ENCODE measurements at places on chromosomes 7 and 10.

GRCh38 chr7:39952374-39952773 lies 2.3 kb downstream of the CDK13 start:
- DNase-seq = no peak

DNA sequence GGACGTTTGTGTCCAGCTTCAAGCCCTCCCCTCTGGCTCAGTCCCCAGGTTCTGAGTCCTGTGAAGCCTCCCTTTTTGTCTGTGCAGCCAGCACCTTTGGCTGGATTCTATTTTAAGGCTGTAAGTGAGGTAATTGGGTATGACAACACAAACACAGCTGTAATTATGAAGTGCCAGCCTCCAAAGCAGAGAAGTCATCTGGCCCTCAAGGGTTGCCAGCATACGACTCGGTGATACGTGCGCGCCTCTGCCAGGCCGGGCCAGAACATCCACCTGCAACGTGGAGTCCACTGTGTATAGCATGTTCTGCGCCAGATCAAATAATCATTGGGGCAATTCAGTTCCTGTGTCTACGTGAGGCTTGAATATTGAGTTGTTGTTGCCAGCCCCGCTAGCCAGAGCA lies 6.7 kb upstream of the FAM180A start:
- DNase-seq = no peak

DNA sequence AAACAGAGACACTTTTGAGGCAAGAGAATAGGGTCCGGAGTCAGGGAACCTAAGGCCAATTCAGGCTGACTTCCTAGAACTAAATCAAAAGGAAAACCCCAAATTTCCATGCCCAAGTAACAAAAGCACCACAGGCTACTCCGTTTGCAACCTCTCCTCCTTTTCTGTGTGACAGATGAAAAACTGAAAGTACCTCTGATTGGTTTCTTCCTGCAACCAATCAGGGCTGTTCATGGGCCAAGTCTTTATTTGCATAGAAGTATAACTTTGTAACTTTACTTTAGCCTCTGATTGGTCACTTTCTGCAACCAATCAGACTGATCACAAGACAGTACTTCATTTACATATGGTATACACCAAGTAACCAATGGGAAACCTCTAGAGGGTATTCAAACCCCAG lies 239.9 kb upstream of the KCND2 start:
- DNase-seq = no peak

DNA sequence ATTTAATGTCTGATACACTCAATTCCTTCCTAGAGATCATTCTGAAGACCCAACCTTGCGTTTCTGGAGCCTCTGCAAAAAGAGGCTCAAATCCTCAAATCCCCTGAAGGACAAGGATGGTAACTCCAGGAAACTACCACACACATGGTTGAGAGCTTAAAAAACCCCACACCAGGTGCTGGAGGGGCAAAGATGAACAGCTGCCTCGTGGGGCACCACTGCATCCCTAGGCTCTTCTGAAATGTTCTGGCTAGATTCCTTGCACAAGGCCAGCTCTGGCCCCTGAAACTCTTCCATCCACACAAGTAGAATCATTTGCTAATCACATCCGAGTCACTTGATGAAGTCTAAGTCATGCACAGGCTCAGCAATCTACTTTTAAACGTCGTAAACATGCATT lies 286.6 kb downstream of the ELMO1 start:
- DNase-seq = no peak

- DNase-seq = no peak
These were observed 261.6 kb downstream of the MDFIC start for GRCh38 chr7:115183431-115184057.

DNA sequence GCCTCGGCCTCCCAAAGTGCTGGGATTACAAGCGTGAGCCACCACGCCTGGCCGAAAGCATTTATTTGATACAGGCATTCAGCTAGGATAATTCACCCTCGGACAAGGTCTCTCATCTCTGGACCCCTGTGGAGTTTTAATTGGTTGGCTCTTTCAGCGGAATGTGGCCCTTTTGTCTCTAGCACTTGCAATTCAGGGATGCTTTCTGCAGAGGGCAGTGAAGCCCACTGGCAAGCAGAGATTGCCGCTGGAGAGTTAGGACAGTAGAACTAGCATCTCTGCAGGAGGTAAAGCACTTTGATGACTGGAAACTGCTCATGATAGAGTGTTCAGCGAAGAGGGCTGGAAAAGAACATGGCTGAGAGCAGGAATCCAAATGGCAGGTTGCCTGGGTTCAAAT lies 62.0 kb downstream of the SUFU start:
- DNase-seq = no peak

DNA sequence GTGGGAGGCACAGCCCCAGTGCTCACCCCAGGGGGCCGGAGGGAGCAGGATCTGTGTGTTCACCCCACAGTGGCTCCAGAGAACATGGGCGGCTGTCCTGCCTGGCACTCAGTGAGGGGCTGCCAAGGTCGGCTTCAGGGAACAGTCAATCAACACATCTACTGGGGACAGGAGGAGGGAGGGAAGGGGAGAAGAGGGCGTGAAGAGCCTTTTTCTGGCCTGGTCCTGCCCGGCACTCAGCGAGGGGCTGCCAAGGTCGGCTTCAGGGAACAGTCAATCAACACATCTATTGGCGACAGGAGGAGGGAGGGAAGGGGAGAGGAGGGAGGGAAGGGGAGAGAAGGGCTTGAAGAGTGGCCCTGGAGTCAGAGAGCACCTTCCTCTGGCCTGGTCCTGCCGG lies 184.9 kb downstream of the ADARB2 start:
- peak; percentile 9 for DNase-seq

DNA sequence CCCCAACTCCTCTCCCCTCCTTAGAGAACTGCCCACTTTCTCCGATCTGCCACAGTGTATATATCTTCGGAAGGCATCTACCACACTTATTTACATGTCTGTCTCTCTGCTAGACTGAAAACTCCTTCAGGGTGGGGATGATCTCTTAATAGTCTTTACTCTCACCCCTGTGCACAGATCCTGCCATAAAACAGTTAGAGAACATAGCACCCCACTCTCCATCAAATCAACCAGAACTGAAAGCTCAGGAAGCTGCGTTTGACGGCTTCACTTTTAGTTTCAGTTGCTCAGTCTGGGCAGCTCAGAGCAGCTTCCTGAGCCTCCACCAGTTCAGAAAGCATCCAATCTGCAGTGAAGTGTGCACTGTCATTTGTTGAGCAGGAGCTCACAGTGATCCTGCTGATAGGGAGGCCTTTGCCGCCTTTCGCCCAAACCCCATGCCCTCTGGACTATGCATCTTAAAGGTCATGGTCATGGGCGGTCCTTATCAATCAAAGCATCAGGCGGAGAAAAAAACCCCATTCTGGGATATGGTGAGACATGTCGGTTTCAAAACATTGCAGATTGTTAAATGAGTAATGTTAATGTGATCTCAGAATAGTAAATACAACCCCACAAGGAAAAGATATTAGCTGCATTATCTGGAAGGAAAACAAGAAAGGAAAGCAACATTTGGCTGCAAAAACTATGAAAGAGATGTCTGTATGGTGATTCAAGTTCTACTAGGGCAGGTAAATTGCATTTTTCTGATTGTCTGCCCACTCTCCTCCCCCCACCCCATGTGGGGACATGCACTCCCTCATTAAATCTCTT lies 167.1 kb upstream of the ADO start:
- DNase-seq = no peak

- DNase-seq = no peak
These were observed 323.0 kb upstream of the AOAH start for GRCh38 chr7:37047260-37047659.

Data from lower lobe of right lung (tissue), 2 donors.